Sigmoid colon (tissue), 7 donors: ENCODE measurements at places on chromosomes 3 and 15. TPM values are rescaled to one million over a fixed set of nuclear protein-coding genes. Genes with fewer than 3 reads are reported as not detected.

DNA sequence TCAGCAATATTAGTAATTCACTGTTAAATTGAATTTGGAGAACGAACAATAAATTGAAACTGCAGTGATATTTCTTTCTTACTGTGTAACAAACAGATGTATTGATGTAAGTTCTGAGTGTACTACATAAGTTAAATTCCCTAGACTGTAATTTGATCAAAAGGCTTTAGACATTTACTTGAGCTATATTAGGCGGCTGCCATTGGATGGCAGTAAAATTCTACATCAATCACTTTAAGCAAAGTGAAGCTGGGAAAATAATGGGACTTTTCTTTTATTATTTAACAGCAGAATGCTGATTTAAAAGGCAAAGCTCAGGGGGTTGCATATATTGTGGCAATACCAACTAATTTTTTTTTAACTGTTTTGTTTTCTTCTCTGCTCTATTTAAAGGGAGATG is 212.6 kb upstream of the PLSCR5 start:
- H3K4me3 ChIP-seq: no peak overlapping the region
- no peaks in the 10 kb centered on the region for H3K36me3 ChIP-seq
- H3K4me1 ChIP-seq: peaks cover 10% of the 10 kb centered on the region
- no peak overlapping the region for H3K27ac ChIP-seq
- no peak for DNase-seq
- no peaks in the 10 kb centered on the region for H3K27me3 ChIP-seq

- no peaks in the 10 kb centered on the region for H3K27me3 ChIP-seq
- H3K27ac ChIP-seq: no peak overlapping the region
- no peak overlapping the region for H3K4me3 ChIP-seq
Observed at GRCh38 chr15:50767332-50767861, 1.9 kb upstream of the SPPL2A start.

DNA sequence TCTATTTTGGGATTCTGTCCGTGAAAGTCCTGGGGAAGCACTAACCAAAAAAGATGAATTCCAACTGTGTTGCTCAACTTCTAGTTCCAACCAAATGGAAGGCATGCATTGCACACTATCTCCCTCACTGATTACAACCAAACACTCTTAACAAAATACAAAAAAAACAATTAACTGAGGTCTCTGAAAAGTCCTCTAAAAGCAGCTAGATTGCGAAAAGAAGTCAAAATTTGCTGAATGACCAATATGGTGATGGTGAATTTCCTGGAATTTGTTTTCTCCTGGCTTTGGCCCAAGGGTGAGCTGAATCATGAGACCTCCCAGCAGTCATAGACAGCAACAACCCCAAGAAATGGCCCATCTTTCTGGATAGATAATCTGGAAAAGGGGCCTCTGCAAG is 28.3 kb downstream of the CYP19A1 start:
- no peak overlapping the region for H3K27ac ChIP-seq
- H3K4me3 ChIP-seq: no peak overlapping the region
- H3K4me1 ChIP-seq: no peaks in the 10 kb centered on the region

GRCh38 chr15:36090286-36090946 is 489.0 kb upstream of the CDIN1 start:
- DNase-seq: no peak
- no peaks in the 10 kb centered on the region for H3K27me3 ChIP-seq
- H3K4me3 ChIP-seq: no peak overlapping the region
- H3K4me1 ChIP-seq: no peaks in the 10 kb centered on the region

GRCh38 chr3:123535580-123535979 is 49.3 kb downstream of the HACD2 start:
- no peaks in the 10 kb centered on the region for H3K36me3 ChIP-seq
- H3K4me3 ChIP-seq: no peak overlapping the region
- H3K4me1 ChIP-seq: peaks cover 14% of the 10 kb centered on the region

DNA sequence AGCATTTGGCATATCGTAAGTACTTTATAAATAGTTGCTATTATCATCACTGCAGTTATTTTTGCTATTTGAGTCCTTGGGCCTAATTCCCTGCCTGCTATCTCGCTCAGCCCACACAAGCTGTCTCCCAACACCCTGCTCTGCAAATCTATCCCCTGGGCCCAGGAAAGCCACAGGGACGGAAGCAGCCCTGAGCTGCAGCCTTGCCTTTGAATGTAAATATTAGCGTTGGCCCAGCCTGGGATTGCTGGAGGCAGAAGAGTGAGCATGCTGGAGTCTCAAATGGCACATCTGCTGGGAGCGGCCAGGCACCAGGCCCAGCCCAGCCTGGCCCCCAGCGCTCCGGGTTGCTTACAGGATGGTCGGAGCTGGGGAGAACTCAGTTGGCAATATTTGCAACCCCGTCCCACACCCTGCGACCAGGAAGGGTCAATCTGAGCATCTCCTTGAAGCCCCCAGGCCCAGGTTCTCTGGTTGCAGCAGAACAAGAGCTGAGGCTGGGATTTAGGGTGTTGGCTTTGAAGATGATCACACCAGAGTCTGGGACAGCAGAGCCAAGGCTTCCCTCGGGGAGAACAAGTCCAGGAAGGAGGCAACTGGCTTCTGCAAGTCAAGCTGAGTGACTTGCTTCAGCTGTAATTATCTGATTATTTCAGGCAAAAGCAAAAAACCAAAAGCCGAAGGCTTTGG is 529.6 kb downstream of the SHQ1 start:
- H3K27me3 ChIP-seq: no peaks in the 10 kb centered on the region
- H3K4me3 ChIP-seq: no peak overlapping the region

- no peaks in the 10 kb centered on the region for H3K36me3 ChIP-seq
- H3K27me3 ChIP-seq: no peaks in the 10 kb centered on the region
- no peaks in the 10 kb centered on the region for H3K4me1 ChIP-seq
- H3K27ac ChIP-seq: no peak overlapping the region
- DNase-seq: no peak
- H3K4me3 ChIP-seq: no peak overlapping the region
Observed at GRCh38 chr3:60622349-60622748, 628.9 kb downstream of the FHIT start.

DNA sequence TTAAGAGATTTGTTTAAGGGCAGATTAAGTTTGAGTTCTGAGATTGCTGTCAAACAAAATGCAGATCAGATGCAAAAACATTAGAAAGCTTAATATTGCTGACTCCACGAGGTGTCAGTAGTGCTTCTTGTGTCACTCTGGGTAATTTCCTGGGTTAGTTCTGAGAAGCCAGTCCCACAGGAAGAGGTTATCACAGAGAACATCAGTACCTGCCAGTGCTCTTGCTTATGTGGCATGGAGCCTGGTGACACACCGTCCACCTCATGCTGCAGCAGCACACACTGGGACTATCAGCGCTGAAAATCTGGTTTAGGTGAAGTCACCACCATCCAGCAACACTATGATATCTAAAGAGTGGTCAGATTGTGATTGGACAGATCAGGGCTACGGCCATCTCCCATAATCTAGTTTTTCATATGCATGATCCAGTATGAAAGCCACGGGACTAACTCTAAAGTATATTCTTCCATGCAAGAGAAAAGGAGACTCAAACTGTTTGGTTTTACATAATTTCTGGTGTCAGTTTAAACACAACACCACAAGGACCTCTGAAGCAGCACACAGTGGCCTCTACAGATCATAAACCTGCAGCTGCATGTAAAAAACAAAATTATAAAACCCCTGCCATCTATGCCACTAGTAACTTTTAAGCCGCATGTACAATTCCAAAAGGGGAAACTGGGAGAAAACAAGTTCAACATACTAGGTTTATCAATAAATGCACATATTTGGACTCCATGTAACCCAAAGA is 36.1 kb upstream of the MYO5C start:
- H3K27me3 ChIP-seq: no peaks in the 10 kb centered on the region
- H3K27ac ChIP-seq: no peak overlapping the region
- H3K4me1 ChIP-seq: no peaks in the 10 kb centered on the region

DNA sequence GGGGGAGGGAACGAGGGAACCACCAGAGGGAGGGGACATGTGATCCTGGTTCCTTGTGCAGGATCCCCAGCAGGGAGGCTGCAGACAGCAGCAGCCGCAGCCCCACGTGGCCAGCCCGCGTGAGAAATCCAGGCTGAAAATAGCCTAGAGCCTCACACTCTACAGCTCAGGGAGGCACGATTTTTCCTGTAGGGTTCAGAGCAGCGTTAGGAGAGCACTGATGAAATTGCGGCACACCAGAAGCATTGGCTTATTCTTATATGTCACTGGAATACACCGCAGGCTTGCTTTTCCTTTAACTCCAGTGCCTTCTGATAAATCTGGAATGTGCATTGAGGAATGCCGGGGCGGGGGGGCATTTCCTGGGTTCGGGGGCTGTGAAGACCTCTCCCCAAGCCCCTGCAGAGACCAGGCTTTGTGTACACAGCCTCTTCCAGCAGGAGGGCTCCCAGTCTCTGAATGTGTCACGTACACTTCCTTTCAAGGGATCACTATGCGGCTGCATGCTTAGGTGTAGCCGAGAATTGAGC is 193.0 kb downstream of the ATP10A start:
- peak overlapping the region; percentile 92 for H3K27ac ChIP-seq
- DNase-seq: peak; percentile 89
- peaks cover 43% of the 10 kb centered on the region for H3K4me1 ChIP-seq
- H3K36me3 ChIP-seq: no peaks in the 10 kb centered on the region
- no peaks in the 10 kb centered on the region for H3K27me3 ChIP-seq

GRCh38 chr3:72722930-72723726 is 125.1 kb downstream of the SHQ1 start:
- no peak overlapping the region for H3K4me3 ChIP-seq
- H3K36me3 ChIP-seq: no peaks in the 10 kb centered on the region
- no peaks in the 10 kb centered on the region for H3K27me3 ChIP-seq
- DNase-seq: no peak
- H3K4me1 ChIP-seq: no peaks in the 10 kb centered on the region
- no peak overlapping the region for H3K27ac ChIP-seq

- peaks cover 6% of the 10 kb centered on the region for H3K4me1 ChIP-seq
- no peak overlapping the region for H3K27ac ChIP-seq
Observed at GRCh38 chr3:65876028-65876420, 162.7 kb downstream of the MAGI1 start.

DNA sequence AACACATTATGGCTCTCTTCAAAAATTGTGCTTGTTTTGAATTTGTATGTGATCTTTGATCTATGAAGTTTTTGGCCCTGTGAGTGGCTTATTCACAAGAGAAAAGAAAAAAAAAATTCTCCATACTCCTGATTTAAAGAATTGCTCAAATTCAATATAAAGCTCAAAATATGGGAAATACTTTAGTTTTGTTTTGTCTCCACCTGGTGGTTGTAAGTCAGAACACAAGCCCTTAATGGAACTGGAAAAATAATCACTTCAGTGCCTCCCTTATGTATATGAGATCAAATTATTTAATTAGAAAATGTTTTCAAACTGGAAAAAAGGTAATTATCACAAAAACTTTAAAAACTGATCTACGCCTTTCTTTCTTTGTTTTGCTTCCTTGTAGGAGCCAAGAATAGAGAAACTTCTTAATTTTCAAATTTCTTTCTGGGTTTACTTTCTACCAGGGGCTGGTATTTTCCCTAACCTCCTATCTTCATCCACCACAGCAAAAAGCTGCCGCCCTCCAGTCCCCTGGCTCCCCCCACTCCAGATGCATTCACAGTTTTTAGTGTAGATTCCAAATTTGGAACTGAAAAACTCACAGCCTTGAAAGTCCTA is 50.6 kb downstream of the SERP1 start:
- no peak overlapping the region for H3K4me3 ChIP-seq
- no peak for DNase-seq
- no peaks in the 10 kb centered on the region for H3K4me1 ChIP-seq

DNA sequence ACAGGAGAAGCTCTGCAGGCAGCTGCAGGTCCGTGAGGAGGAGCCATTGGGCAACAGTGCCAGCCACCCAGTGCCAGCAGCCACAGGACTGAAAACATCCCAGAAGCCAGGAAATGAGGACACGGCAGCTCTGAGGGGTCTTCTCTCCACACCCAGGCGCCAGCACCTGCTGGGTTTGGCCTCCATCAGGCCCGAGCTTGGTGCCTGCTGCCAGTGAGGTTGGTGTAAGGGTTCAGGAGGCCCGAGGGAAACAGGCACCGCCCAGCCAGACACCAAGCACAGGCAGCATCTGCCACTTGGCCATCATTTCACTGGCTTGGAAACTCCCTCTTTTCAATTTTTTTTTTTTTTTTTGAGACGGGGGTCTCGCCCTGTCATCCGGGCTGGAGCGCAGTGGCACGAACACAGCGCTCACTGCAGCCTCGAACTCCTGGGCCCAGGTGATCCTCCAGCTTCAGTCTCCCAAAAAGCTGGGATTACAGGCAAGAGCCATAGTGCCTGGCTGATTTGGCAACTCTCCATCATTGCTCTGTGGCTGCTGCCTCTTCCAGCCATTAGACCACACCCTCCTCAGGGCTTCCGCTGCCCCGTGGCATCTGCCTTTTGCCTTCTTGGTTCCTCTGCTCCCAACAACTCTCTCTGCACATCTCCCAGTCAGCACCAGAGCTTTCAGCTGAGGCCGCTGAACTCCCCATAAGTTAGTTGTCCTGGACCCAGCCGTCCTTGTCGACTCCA is 1.5 kb upstream of the ITIH3 start:
- H3K4me3 ChIP-seq: no peak overlapping the region
- H3K27me3 ChIP-seq: no peaks in the 10 kb centered on the region
- H3K36me3 ChIP-seq: no peaks in the 10 kb centered on the region
- H3K27ac ChIP-seq: no peak overlapping the region

- H3K4me1 ChIP-seq: no peaks in the 10 kb centered on the region
- no peaks in the 10 kb centered on the region for H3K36me3 ChIP-seq
- H3K4me3 ChIP-seq: no peak overlapping the region
- no peak overlapping the region for H3K27ac ChIP-seq
- no peaks in the 10 kb centered on the region for H3K27me3 ChIP-seq
- no peak for DNase-seq
Observed at GRCh38 chr15:94056314-94056713, 175.0 kb upstream of the MCTP2 start.

DNA sequence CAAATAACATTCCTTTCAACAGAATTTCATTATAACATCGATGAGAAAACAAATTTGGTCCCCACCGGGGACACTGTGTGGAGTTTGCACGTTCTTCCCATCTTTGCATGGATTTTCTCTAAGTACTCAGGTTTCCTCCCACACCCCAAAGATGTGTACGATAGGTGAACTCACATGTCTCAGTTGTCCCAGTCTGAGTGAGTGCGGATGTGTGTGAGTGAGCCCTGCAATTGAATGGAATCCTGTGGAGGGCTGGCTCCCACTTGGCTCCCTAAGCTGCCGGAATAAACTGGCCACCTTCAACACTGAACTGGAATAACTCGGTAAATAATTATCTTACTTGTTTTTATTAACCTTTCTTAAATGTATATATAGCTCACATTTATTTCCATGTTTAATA is 77.0 kb downstream of the TRANK1 start:
- no peaks in the 10 kb centered on the region for H3K4me1 ChIP-seq
- no peak for DNase-seq
- H3K4me3 ChIP-seq: no peak overlapping the region
- H3K27me3 ChIP-seq: no peaks in the 10 kb centered on the region
- H3K27ac ChIP-seq: no peak overlapping the region

GRCh38 chr3:16137044-16137443 is 37.4 kb upstream of the GALNT15 start:
- H3K4me1 ChIP-seq: peaks cover 14% of the 10 kb centered on the region
- peak overlapping the region; percentile 26 for H3K27ac ChIP-seq
- H3K27me3 ChIP-seq: no peaks in the 10 kb centered on the region
- DNase-seq: no peak
- no peaks in the 10 kb centered on the region for H3K36me3 ChIP-seq
- H3K4me3 ChIP-seq: no peak overlapping the region

The STAB1 gene
- total RNA-seq: 138 TPM

The TATDN2 gene
- 11.9 TPM for total RNA-seq

The SELENOS gene
- total RNA-seq: 40.5 TPM

The IL17RD gene
- 46.8 TPM for total RNA-seq

The NANOGP8 gene
- total RNA-seq: 2.2 TPM
